ENCODE measurements at places on chromosomes 7 and 10.

- DNase-seq = no peak
These were observed 6.5 kb upstream of the CPED1 start for GRCh38 chr7:120981888-120982615.

DNA sequence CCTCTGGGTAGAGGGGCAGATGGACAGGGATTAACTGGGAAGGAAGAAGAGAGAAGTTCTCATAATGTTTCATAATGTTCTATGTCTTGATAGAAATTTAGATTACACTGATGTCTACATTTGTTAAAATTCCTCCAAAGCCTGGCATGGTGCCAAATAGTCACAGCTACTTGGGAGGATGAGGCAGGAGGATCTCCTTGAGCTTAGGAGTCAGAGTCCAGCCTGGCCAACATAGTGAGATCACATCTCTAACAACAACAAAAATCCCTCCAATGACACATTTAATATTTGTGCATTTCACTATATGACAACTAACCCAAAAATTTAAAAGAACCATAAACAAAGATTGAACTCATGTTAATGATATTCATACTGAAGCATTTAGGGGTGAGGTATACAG, 33.0 kb upstream of the PPP1R3C start:
- no peak for DNase-seq

- DNase-seq = no peak
These were observed 23.2 kb downstream of the PNLIPRP3 start for GRCh38 chr10:116450861-116451260.

- DNase-seq = no peak
These were observed 27.9 kb downstream of the GTF2IRD1 start for GRCh38 chr7:74481458-74482196.

DNA sequence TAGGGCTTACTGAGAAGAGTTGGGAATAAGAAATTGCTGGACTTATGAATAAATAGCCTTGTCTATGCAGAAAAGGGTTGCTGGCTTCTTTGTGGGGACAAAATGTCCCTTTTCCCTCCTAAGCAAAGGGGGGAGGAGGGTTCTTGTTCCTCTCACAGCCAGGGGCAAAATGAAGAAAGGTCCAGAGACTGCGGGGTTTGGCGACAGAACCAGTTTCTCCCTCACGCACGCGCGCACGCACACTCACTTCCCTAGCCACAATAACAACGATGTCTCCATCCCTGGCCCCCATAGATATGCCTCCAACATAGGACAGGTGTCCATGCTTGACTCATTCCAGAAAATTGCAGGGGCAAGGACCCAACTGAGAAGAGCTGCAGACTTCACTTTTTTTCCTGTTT, 3.3 kb downstream of the ZMIZ1 start:
- DNase-seq = no peak

DNA sequence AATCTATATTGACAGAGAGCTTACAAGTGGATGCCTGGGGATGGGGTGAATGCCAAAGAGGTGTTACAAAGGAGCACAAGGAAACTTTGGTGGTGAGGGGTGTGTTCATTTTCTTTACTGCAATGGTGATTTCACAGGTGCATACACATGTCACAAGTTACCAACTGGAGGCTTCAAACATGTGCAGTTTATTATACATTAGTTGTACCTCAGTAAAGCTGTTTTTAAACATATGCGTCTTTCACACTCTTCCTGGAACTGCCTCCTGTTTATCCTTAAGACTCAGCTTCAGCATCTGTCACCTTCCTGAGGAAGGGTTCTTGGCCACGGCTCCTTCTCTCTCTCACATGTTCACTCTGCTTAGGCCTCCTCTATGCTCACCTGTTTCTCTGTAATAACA, 731.5 kb downstream of the PARD3 start:
- DNase-seq = no peak

DNA sequence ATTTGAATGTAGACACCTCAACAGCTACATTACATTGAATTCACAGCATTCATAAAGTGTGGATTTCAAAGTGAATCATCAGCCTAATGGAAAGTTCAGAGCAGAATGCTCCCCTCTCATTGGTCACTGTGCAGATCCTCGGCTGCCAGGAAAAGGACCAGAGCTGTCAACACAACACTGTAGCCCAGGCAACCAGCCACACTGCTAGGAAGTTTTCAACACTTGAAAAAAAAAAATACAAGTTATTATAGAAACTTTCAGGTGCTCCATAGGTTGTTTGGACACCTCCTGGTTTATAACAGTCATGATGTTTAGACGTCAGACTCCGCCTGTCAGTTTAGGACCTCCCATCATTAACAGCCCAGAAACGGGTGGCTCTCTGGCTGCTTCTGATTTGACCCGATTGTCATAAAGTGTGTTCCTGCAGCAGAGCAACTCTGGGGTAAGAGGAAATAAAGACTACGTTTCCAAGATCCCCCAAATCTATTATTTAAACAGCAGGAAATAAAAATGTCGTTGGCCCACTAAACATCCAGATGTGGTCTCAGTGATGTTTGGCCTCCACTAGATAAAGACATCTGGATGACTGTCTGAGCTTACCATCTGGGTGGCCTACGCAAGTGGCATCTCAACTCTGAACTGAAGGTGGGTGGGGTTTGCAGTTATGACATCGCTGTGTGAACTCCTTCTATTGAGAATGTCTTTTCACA, 117.4 kb downstream of the CABCOCO1 start:
- no peak for DNase-seq

- DNase-seq = no peak
These were observed 153.5 kb downstream of the PIP4K2A start for GRCh38 chr10:22560913-22561239.

DNA sequence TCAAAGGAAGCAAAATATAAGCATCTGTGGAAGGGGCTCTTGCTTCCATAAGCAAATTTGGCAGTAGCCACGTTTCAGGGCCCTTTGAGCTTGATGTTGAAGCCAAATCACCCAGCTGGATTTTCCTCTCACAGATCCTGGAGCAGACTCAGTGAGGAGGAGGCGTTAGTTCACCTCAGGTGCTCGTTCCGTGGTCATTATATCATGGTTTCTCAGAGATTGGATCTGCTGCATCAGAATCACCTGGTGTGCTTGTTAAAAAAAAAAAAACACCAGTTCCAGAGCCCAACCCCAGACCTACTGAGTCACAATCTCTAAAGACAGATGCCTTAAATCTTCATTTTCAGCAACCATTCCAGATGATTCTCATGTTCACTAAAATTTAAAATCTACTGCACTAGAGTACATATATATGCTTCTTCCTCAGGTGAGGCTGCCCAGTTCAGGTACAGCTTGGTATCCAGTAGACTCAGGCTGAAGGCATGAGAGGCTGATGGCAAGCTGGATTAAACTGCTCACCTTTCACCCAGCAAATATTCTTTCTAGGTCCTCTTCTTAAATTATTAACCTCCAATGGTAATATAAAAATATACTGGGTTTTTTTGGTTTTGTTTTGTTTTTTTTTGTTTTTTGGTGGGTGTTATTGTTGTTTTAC, 24.9 kb downstream of the TFAM start:
- DNase-seq = no peak

- DNase-seq = no peak
These were observed 52.2 kb downstream of the ASB13 start for GRCh38 chr10:5614155-5614721.

DNA sequence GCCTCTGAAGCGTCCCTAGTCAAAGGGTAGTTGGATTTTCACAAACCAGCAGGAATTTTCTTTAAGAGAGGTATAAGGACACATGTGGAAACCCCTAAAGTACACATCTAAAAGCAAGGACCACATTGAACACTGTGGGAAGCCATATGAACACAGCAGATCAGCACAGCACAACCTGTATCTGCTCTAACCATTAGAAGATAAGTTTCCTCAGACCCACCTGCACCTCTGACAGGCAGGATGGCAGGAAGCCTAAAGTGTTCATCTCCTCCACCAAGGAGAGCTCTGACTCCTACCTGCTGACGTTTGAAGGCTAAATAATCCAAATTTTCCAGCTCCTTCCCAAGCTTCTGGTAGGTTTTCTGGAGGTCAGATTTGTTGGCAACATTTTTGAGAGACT, 174.4 kb downstream of the CTNNA3 start:
- no peak for DNase-seq

GRCh38 chr7:89183712-89184111, 388.2 kb upstream of the TEX47 start:
- no peak for DNase-seq

DNA sequence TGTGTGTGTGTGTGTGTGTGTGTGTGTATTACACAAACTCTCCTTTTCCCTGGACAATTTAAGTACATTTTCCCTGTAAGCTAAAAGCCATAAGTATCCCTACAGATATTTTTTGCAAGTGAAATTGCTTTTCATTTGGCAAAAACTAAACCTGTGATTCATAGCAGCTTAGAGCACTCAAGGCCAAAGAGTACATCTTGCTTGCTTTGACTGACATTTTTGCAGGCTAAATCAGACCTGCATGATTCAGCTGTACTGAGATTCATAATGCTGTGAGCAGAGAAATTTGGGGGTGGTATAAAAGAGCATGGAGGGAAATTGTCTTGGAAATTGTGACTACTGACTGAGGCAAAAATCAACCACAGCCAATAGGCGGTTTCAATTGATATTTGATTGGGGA, 500.4 kb downstream of the GFRA1 start:
- no peak for DNase-seq

GRCh38 chr10:20888620-20889330, 8.3 kb downstream of the NEBL start:
- DNase-seq = no peak

- DNase-seq = no peak
These were observed 20.7 kb downstream of the PRSS2 start for GRCh38 chr7:142791502-142791901.

GRCh38 chr7:9785211-9785610, 1188.5 kb upstream of the PHF14 start:
- DNase-seq = no peak

DNA sequence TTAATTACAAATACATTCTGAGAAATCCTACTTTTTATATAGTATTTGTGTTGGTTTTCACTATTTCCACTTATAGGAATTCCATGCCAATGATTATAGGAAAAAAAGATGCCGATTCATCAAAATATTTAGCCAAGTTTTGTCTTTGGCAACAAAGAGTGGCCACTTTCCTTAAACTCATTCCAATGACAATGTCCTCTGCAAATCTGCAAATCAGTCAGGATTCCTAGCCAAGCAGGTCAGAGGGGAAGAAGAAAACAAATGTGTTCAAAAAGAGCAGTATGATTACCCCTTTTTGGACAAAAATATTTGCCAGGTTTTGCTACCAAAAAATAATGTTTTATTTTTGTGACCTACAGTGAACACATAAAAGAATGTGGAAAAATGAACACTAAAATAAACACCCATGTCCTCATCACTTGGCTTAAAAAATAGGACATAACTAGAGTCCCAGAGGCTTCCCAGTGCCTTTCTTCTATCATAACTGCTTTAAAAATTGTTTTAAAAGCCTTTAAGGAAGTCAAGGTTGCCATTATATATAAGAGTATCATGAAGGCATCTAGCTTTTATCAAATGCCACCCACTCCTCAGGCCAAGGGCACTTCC, 125.9 kb downstream of the ADAM12 start:
- DNase-seq = no peak
